ENCODE measurements at places on chromosomes 7 and 10.

DNA sequence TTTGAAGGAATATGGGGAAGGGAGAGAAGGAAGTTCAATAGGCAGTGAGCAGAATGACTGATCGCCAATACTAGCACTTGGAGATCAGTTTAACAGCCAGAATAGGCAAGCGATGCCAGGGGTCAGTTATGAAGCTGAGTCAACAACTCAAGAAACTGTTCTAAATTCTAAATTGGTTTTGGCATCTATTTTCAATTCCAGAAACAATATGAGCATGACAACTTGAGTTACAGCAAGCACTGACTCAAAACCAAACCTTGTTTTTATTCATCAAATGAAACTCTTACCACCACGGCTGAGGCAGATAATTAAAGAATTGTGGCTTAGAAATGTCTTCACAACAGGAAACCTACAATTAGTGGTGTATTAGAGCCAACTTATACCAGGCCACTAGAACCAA, 180.5 kb upstream of the ASAH2 start:
- no peak for DNase-seq

DNA sequence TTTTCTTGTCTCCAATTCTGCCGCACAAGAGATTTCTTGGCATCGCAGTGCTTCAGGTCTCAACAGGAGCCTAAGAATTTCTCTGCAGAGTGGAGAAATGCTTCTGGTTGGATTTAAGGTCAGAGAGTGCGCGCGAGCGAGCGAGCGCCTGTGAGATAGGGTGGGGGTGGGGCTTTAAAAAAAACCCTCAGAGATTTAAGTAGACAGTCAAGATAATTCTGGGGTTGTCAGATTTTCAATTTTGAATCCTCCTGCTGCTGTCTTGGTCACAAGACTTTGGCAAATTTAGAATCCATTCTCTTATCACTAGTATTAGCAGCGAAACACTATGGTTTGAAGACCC, 49.7 kb downstream of the CPEB3 start:
- DNase-seq: no peak

DNA sequence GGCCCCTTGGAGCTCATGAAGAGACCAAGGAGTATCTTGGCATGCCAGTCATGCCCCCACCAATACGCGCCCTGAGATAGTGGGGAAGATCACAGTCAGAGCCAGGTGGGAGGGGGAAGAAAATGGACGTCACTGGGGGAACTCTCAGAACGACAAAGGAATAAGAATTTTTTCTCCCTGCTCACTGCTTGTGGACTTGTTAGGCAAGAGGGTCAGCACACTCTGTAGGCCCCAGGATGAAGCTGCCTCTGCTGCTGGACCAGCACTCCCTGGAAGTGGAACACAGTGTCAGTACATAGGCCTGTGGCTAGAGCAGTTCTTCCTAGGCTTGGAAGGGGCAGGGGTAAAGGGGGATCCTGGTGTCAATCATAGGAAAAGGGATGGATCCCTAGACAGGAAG, 46.5 kb downstream of the DRGX start:
- no peak for DNase-seq

DNA sequence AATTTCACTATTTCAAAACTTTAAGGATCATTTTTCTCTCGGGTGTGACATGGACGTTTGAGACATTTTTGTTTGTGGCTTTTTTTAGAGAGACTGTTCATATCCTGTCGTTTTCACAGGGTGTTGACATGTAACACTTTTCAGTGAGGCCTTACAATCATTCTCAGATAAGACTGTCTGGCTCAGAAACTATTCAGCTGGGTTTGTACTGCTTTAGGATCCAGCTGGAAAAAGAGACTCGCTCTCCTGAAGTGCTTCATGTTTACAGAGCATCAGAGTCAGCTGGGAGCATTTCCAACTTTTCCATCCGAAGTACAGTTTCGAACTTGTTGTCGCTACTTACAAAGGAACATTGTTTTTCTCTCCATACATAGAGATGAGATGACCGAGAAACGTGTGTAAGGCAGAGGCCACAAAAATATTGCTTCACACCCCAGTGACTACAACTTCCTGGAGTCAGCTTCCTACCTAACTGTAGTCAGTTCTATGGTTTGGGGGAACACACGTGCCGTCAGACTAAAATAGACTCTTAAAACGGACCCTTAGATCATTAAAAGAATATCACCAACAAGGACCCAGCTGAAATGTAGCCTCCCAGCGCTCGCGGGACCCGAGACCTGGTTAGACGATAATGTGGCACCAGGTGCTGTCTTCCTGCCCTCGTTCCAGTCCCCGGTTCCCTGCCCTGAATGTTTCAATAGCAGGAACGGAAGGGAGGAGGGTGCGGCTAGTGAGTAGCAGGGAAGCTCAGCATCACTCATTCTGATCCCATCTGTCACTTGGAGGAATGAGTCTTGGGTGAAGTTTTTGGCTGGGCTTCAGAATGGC, 78.0 kb downstream of the MKI67 start:
- DNase-seq: no peak

- DNase-seq: no peak
Observed at GRCh38 chr7:136941816-136942215, 73.4 kb downstream of the CHRM2 start.
